Stimulated activated naive CD4-positive, alpha-beta T cell (primary cell): ENCODE measurements at places on chromosomes 2 and 18.

DNA sequence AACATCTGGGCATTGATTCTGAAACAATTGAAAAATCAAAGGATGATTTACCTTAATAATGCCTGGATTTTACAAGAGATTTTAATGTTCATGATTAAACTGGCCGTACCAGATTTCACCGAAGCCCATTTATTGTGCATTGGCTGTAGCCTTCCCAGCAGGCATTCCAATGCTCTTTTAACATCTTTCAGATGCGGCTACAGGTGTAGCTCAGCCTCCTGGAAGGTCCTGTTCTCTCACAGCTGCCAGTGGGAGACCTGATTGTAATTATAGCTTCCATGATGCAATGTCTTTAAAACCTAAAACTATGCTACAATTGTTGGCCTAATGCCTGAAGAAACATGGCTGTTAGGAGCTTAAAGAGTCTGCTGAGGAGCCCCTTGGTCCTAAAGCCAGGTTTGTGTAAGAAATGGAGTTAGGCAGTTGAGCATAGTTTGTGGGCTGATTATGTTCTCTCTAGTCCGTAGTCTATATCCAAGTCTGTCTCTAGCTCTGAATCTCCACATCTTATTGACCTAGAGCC lies 147.4 kb downstream of the CERS6 start:
- DNase-seq: no peak

GRCh38 chr2:7073901-7074300 lies 156.7 kb downstream of the RNF144A start:
- no peak for DNase-seq

- DNase-seq: no peak
Measured at GRCh38 chr2:229726643-229727042, 12.3 kb upstream of the DNER start.

DNA sequence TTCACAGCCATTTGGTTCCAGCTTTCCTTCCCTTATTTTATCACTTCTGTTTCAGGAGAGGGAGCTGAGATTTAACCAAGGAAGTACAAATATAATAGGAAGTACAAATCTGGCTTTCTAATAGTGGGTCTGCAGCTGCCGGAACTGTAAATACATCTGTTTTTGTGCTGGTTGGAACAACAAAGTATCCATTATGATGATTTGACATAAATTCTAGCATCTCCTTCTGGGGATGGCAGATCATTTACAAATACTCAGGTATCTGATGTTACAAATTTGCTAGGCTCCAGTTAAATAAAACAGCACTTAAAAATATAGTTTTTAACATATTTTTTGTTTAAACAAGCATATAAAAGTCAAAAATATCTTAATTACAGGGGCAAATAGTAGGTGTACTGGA lies 131.3 kb upstream of the SMIM21 start:
- no peak for DNase-seq

DNA sequence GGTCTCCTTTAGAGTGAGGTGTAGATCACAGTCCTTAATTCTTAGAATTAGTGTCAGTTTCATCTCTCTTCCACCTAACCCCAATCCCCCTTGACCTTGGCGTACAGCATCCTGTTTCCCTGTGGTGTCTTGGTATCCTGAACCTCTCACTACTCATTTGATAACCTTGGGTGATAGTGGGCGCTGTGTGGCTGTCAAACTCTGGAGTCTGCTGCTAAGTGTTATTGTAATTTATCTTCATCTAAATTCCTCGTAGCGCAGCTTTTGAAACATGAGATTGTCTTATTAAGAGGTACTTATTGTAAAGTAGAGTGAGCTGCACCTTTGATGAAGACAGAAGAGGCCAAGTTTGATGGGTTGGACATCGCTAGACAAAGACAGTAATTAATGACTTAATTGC lies 222.6 kb upstream of the SPRED2 start:
- no peak for DNase-seq

DNA sequence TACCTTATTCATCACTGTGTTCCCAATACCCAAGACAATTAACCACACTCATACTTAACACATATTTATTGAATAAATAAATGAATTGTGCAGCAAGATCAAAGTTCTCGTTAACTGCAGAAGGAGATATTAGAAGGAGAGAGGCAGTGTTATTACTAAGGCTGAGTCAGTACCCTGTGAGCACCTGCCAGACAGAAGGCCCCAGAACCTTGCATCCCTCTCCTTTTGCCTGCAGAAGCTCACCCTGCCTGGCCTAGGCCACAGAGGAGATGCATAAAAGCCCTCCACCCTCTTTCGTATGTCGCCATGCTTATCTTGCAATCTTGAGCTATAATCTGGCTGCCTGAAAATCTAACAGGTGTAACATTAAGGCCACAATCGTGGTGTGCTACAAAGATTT lies 20.5 kb upstream of the RNF149 start:
- no peak for DNase-seq

- DNase-seq: no peak
Measured at GRCh38 chr2:199646439-199646838, 188.7 kb upstream of the SATB2 start.

DNA sequence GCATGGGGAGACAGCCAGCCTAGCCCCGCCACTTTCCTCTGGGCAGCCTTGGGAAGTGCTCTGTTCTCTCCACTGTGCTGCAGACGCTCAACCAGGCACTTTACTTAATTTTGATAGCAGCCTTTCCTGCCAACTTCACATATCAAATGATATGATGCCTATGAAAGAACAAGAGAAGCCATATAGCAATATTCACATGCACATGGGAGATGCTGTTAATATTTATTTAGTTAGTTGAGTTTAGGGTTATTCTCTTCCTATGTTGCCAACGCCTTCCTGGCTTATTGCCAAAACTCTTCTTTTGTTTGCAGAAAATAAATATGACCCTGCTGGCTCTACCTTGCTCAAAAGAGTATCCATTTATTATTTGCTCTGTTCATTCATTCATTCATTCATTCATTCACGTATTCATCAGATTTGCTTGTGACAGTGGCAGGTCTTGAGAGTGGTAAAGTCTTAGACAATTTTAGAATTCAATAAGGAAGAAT lies 99.3 kb downstream of the GATA6 start:
- DNase-seq: no peak

- peak; percentile 6 for DNase-seq
Measured at GRCh38 chr2:105287692-105288091, 41.8 kb downstream of the TGFBRAP1 start.

DNA sequence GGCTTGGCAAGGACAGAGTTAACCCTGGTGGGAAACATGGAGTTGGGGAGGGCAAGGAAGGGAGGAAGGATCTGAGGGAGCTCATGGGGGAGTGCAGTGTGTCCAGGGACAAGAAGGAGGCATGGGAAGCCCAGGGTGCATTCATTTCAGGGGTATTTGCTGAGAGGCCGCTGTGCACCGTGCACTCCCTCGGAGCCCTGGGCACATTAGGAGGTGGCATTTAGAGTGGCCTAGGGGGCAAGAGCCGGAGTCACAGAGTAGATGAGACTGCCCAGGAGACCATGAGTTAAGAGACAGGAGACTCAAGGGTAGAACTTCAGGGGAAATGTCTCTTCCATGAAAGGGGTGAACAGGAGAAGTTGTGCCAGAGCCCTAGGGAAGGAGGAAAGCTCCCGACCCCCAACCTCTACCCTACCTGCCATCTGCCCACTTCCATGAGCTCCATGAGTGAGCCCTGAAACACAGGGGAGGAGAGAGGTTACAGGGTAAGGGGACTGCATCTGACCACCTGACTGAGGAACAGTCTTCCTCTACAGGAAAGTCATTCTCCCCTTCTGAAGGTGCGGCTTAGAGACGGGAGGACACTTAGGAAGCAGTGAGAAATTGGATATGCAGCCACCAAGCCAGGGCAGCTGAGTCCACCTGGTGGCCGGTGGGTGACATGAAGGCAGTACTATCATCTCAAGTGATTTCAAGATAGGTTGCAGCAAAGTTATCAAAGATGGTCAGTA lies 58.5 kb upstream of the COPS8 start:
- peak; percentile 5 for DNase-seq

DNA sequence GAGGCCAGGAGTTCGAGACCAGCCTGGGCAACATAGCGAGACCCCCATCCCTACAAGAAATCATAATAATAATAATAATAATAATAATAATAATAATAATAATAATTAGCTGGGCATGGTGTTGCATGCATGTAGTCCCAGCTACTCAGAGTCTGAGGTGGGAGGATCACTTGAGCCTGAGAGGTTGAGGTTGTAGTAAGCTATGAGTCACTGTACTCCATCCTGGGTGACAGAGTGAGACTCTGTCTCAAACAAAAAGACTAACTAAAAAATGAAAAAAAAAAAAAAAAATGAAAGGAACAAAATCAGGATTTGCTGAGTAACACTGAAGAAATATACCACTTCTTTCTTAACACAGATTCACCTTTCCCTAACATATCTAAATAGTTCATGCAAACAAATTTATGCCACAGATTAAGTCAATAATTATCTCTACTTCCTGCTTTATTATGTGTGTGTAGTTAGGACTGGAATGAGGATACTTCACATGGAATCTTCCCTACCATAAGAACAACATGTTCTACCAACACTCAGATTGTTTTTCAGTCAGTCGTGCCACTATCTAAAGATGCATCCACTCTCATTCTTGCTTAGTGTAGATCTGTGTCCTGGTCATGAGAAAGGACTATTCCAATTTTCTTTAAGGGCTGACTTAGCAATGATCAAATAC lies 928.7 kb downstream of the SLC4A3 start:
- no peak for DNase-seq

DNA sequence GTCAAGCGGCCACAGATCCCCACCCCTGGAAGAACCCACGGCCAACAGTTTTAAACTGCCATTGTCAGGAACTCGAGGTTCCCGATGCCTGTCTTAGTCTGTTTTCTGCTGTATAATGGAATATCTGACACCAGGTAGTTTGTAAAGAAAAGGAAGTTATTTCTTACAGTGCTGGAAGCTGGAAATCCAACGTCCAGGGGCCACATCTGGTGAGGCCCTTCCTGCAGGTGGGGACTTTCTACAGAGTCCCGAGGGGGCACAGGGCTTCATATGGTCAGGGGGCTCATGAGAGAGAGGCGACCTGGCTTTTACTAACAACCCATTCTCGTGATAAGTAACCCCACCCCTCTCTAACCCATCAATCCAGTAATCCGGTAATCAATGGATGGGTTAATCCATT lies 501.6 kb upstream of the MYT1L start:
- no peak for DNase-seq

GRCh38 chr2:130878316-130878715 lies 41.6 kb downstream of the ARHGEF4 start:
- no peak for DNase-seq

DNA sequence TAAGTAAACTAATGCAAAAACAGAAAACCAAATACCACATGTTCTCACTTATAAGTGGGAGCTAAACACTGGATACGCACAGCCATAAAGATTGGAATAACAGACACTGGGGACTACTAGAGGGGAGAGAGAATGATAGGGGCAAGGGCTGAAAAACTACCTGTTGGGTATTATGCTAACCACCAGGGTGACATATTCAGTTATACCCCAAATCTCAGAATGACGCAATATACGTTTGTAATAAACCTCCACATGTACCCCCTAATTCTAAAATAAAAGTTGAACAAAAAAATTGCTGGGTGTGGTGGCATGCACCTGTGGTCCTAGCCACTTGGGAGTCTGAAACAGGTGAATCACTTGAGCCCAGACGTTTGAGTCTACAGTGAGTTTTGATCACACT lies 157.2 kb downstream of the EXOC6B start:
- no peak for DNase-seq

GRCh38 chr2:74457549-74458131 lies 598 bp upstream of the WBP1 start:
- DNase-seq: peak; percentile 86

- no peak for DNase-seq
Measured at GRCh38 chr2:128452024-128452411, 133.3 kb upstream of the HS6ST1 start.

- DNase-seq: no peak
Measured at GRCh38 chr2:178401994-178402437, 49.0 kb downstream of the PRKRA start.

- no peak for DNase-seq
Measured at GRCh38 chr2:27587025-27587424, 4.2 kb downstream of the ZNF512 start.

DNA sequence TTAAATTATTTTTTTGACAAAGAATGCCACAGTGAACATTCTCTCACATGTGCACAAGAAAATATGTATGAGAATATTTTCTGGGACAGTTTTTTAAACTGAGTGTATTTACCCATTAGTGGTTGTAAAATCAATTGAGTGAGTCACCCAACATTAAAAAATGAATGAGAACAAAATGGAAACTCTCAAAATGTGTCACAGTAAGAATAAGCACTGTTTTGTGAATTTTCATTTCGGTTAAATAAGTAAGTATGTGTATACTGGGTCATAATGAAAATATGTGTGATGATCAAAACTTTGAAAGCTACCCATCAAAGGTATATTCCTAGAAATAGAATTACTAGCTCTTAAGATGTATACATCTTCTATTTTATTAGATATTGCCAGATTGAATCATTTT lies 11.6 kb downstream of the BABAM2 start:
- no peak for DNase-seq

DNA sequence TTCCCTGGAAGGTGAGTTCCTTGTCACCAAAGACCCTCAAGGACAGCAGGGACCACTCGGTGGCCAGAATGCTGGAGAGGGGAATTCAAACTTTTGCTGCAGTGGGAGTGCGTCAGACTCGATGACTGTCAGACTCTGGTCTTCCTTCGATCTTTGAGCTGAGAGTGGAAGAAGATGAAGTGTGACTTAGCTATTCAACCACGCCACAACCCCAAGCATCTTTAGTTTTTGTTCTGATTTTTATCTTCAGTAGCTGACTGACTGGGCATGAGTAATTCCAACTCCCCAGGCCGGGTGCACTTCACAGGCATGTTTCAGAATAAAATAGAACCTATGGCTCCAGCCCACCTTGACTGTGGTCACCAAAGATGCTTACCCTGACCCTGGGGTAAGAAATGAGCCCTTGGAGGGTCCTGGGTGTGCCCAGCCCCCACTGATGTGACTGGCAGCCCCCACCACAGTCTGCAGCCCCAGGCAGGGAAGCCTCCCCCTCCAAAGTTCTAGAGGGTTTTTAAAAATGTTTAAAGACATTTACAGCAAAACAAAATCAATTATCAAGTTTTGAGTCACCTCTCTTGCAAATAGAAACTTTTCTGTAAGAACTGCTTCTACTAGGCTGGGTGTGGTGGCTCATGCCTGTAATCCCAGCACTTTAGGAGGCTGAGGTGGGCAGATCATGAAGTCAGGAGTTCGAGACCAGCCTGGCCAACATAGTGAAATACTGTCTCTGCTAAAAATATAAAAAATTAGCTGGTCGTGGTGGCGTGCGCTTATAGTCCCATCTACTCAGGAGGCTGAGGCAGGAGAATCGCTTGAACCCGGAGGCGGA lies 24.9 kb upstream of the YWHAQ start:
- DNase-seq: no peak
